ENCODE measurements at places on chromosomes 13 and 19. TPM values are rescaled to one million over a fixed set of nuclear protein-coding genes. Genes with fewer than 3 reads are reported as not detected.

DNA sequence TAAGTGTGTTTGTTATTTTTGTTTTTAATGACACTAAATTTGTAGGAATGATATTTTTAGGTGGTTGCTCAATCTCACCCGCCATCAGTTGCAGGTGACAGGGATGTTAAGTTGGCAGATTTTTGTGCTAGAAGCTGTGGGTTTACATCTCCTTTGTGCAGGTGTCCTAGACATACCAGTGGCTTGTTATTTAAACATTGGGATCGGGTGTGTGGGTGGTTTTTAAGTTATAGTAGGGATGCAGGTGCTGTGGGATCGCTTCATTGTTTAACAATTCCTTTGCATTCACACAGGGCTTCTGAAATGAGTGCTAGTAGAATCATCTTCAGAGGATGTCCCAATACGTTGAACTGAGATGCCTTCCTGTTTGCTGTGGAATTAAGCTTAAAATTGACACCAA lies 100.0 kb downstream of the SHISA2 start:
- DNase-seq, result no peak

DNA sequence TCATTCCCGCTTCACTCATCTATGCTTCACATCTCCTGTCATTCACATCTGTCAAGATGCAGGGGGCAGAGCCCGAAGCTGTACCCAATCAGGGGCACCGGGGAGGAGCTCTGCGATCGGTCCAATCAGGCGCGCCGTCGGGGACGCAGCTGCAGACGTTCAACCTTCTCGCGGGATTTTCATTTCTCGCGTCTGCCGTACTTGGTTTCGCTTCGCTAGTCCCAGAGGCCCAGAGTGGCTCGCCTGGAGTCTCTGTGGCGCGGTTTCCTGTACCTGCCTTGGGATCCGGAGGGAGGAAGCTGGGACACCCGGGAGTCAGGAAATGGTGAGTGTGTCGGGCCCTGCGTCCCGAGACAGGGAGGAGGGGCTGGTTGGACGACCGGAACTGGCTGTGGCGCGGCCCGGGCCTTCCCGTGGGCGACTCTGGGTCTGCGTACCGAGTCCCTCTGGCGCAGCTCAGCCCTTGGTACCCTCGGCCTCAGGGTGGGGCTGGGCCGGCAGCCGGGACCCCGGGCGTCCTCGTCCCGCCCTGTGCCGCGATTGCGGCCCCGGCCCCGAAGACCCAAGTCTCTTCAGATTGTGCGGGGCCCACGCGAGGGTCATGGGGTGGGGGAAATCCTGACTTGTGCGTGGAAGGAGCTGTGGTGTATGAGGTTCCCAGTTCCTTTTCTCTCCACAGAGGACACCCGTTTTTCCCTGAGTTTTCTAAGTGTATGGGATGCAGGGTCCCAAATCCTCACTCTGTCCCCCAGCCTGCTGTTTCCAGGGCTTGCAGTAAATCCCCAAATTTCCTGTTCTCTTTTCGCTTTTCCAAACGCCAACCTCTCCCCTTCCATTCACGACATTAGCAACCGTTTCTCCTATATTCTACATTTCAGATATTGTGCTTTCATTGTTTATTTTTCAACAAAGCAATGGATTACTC lies at the start of gene ZNF136:
Gene ZNF136, plus strand, starts transcription at position 215 of the 925 bp plus-strand sequence. Its CDS starts 108 bp downstream, at position 323.
- DNase-seq, result peak; percentile 95

GRCh38 chr13:73842626-73843025 lies 291.6 kb downstream of the KLF12 start:
- no peak for DNase-seq

GRCh38 chr13:101065329-101065728 lies 351.0 kb downstream of the NALCN start:
- no peak for DNase-seq

The ZNF582 gene
- polyA plus RNA-seq, result 10.8 TPM

The TICAM1 gene
- polyA plus RNA-seq, result 7.6 TPM

- DNase-seq, result no peak
These were observed 266.4 kb downstream of the NALCN start for GRCh38 chr13:101149735-101150384.
